Epithelial cell of proximal tubule (primary cell): ENCODE measurements at places on chromosomes 7 and 10. TPM values are rescaled to one million over a fixed set of nuclear protein-coding genes. Genes with fewer than 3 reads are reported as not detected.

Gene SNCG
- 3.1 and 30.0 TPM in 2 replicates for total RNA-seq

Gene SLC26A3
- total RNA-seq: not detected in 2 replicates

Gene TRPV5
- total RNA-seq: not detected in 2 replicates

Gene AFAP1L2
- total RNA-seq: 9.6 and 14.2 TPM in 2 replicates

DNA sequence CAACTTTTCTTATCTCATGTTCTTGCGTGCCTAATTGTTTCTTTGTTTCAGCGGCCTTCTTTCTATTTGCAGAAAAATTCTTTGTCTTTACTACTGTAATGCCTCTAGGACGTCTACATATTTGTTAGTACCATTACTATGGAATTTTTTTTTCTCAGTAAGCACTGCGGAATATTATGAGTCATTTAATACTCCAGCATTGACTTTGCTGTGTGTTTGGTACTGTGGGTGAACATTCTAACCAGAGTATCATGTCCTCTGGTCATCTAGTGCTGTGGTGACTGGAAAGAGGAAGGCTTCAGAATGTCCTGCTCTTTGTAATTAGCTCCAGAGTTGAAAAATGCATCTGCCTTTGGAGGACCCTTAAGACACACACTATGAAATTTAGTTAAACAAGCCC is 58.5 kb upstream of the FERD3L start:
- no peak for DNase-seq

- no peak for DNase-seq
These were observed 67.6 kb upstream of the ADAM12 start for GRCh38 chr10:126455766-126456405.

GRCh38 chr7:149475121-149476045 is 14.5 kb upstream of the ZNF777 start:
- DNase-seq: no peak

DNA sequence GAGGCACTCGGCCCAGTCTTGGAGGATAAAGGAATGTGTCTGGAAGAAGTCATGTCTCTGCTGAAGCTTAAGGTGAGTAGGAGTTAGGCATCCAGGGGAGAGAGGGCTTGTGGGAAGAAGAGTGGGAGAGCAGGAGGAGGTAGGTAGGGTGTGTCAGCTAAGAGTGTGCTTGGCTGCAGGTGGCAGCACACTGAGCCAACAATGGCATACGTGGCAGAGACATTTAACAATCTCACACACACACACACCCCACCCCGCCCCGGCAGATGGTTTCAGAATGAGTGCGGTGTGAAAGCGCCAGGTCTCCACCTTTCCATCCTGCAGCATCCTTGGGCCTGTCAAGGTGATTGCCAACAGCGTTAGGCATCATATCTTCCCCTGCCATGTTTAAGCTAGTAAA is 11.2 kb upstream of the ARPC1A start:
- no peak for DNase-seq

GRCh38 chr10:58932126-58932525 is 244.3 kb upstream of the PHYHIPL start:
- DNase-seq: no peak

DNA sequence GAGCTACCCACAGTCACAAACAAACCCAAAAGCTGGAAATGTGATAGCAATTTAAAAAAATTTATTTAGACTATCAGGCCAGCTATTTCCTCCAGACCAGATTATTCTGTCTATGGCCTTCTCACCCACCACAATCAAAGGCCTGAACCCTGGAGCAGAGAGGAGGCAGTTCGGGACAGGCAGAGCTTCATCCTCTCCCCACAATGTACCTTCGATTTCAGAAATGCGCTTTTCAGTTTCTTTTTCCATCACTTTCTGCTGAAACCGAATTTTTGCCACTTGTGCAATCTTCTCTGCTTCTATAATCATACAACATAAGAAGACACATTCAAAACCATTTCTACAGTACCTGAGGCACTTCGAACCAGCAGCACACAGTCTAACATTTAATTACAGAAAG is 29.9 kb downstream of the ERLIN1 start:
- no peak for DNase-seq

DNA sequence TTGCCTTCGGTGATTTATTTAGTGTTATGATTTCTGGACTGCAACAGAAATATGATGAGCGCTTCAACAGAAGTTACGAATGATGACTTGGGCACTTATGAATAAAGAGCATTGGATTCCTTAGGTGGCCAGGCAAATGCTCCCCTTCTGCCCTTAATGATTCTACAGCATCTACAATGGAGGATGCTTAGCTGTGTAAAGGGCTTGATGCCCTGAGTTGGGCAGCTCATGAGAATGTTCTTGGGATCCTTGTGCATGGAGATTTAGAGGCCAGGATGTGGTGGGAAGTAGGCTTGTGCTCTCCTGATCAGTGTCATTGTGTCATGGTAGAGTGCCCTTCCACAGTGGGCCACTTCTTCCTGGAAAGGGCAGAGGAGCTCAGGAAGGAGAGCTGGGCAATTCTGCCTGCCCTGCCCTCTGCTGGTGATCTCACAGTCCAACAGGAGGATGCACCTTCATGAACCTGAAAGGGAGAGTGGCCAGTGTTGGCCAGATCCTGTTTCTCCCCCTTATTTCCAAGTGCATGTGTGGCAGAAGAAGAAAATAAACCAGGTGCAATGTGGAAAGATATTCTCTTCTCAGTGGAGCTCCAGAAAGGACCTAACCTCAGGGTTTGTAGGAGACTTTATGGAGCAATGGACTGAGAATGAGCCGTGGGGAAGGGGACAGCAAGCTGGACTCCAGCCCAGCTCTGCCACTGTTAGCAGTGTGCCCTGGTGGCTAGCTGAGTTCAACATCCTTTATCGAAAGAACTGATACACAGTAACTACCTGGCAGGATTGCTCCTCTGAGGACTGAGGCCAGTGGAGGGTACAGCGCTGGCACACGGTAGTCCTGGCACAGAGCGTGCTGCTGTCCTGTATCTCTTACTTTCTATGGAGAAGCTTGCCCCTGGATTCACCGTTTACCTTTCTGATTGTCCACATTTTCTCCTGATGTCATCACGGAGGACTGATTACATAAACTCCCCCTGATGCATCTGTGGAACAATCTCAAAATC is 182.9 kb downstream of the BMPER start:
- no peak for DNase-seq

DNA sequence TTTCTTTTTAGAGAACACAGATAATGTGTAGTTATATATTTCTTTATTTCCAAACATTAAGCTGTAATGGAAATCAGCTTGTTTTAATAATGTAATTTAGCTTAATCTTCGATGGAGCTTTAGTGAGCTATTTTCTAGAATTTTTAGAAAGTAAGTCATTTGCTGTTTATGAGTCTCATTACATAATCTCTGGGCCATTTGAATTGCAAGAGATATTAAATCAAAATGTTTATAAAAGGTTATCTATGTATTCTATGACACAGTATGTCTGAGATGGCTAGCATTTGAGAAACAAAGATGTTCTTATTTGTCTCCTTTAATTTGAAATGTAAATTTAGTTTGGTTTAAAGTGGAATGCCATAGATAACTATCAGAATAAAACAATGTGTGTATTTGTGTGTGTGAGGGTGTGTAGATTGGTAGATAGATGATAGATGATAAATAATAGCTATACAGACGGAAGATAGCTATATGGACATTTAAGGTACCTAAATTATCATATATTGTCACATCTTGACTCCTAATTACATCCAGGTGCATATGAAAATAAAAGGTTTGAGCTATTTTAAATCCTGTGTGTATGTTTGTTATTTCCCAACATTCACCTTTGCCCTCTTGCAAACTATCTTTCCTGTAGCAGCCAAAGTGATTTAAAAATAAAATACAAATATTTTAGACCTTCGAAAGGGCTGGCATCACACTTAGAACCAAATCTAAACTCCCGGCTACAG is 478.0 kb upstream of the KLF6 start:
- no peak for DNase-seq

DNA sequence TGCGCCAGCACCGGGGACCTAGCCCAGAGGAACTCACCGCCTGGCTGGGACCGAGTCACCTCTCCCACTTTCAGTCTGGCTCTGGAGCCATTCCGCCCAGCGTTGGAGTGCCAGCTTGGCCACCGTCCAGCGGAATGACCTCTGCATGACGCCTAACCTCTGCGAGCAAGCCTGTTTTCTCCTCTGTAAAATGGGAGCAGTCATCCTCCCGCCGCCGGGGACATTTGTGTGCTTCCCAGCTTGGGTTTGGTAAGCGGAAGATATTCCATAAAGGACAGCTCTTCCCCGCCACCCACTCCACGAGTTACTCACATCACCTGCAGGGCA is 1.3 kb upstream of the ZCCHC24 start:
- DNase-seq: no peak

DNA sequence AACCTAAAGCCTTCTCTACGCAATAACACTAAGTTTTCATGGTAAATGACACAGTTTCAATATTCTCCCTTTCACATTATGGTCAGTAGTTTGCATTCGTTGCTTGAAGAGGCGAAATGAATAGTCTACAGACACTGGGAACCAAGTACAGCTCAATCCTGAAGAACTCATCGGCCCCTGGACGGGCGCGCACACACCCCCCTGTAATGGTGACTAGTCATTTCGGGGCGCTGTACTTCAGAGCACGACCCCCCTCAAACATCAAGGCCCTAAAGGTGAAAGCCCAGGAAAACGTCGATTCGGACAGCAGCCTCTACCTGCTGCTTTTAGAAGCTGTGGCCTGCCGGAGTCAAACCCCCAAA is 1.0 kb downstream of the NT5C2 start:
- no peak for DNase-seq

DNA sequence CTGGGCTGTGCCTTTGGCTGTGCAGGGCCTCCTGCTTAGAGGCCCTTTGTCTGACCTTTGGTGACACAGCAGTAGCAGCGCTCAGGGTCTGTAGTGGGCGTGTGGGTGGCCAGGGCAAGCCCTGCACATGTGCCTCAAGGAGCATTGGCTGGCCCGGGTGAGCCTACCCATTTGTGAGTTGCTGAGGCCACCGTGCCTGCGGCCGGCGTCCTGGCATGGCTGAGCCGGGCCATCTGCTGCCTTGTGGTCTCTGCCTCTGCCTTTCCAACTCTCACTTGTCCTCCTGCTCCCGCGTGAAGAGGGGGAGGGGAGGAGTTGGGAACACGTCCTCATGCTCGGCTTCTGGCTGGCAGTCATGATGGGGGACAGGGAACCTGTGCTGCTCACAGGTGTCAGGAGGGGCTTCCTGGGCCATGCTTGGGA is 9.2 kb upstream of the ORAI2 start:
- no peak for DNase-seq
